Placental pericyte (primary cell): ENCODE measurements at places on chromosomes 12 and 14. TPM values are rescaled to one million over a fixed set of nuclear protein-coding genes. Genes with fewer than 3 reads are reported as not detected.

AMDHD1 gene
- 0.14 and 0.22 TPM in 2 replicates for total RNA-seq

PMEL gene
- total RNA-seq, result 0.72 and 0.88 TPM in 2 replicates

LBHD2 gene
- not detected in 2 replicates for total RNA-seq

KRT75 gene
- total RNA-seq, result not detected in 2 replicates
